ENCODE measurements at places on chromosomes 6 and 20.
A peak's percentile ranks its signal among the peaks of the same experiment; 100 is the strongest.

- H3K4me3 ChIP-seq, result no peak overlapping the region
- no peaks in the 10 kb centered on the region for H3K4me1 ChIP-seq
- no peaks in the 10 kb centered on the region for H3K36me3 ChIP-seq
- DNase-seq, result no peak
Measured at GRCh38 chr20:39291301-39291700, 329.2 kb downstream of the DHX35 start.

DNA sequence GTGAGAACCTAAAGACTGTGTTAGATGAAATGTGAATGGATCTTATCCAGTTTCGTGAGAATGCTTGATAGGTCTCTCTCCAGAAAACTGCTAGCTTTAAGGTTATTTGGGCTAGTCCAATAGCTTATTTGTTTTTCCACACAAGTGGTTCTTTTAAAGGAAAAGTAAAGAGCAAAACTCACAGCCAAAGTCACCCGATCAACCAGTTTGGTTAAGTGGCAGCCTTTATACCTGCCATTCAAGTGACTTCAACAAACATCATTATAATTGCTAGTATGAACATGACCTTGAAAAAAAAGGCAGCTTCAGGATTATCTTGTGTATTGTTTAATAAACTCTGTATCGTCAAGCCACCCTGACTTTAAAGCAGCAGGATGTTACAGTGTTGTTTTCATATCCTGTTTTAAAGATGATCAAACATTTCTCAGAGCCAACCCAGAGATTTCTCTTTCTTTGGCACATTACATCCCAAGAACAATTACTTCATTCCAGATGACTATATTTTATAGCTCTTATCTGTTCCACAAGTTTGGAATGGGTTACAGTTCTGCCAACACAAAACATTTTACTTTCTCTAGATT lies 253.4 kb downstream of the EPHA7 start:
- no peaks in the 10 kb centered on the region for H3K4me1 ChIP-seq
- no peak overlapping the region for H3K27ac ChIP-seq
- no peak overlapping the region for H3K4me3 ChIP-seq
- H3K36me3 ChIP-seq, result no peaks in the 10 kb centered on the region
- H3K27me3 ChIP-seq, result no peaks in the 10 kb centered on the region
- DNase-seq, result no peak

DNA sequence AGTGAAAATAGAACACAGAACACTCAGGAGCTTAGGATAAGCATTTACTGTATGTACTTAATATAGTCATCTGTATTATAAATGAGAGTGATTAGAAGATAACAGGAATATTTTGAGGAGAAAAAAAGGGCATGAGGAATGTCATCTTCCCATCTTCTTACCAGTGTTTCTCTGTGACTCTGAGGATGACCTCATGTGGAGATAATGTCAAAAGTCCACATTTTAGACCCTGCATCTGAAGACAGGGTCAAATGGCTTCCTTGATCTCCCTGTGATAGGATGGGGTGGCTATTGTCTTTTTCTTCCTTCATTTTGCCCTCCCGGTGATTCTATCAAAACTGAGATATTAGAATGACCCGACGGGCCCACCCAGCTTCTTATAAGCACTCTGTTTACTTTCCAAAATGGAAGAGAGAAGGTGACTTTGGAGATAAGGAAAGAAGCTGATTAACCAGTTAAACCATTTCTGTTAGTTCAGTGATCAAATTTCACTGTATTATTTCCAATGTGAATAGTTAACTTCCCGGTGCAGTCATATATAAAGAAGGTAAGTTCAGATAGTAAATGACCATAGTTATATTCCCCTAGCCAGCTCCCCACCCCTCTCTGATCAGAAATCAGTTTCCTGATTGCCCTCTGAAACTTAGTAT lies 115.7 kb upstream of the SALL4 start:
- no peaks in the 10 kb centered on the region for H3K27me3 ChIP-seq
- H3K4me1 ChIP-seq, result no peaks in the 10 kb centered on the region
- no peaks in the 10 kb centered on the region for H3K36me3 ChIP-seq
- DNase-seq, result no peak
- H3K4me3 ChIP-seq, result no peak overlapping the region

GRCh38 chr6:165049362-165049761 lies 260.0 kb downstream of the C6orf118 start:
- peak; percentile 40 for DNase-seq
- H3K4me3 ChIP-seq, result no peak overlapping the region
- no peaks in the 10 kb centered on the region for H3K36me3 ChIP-seq
- H3K4me1 ChIP-seq, result no peaks in the 10 kb centered on the region
- H3K27me3 ChIP-seq, result no peaks in the 10 kb centered on the region
- H3K27ac ChIP-seq, result no peak overlapping the region

DNA sequence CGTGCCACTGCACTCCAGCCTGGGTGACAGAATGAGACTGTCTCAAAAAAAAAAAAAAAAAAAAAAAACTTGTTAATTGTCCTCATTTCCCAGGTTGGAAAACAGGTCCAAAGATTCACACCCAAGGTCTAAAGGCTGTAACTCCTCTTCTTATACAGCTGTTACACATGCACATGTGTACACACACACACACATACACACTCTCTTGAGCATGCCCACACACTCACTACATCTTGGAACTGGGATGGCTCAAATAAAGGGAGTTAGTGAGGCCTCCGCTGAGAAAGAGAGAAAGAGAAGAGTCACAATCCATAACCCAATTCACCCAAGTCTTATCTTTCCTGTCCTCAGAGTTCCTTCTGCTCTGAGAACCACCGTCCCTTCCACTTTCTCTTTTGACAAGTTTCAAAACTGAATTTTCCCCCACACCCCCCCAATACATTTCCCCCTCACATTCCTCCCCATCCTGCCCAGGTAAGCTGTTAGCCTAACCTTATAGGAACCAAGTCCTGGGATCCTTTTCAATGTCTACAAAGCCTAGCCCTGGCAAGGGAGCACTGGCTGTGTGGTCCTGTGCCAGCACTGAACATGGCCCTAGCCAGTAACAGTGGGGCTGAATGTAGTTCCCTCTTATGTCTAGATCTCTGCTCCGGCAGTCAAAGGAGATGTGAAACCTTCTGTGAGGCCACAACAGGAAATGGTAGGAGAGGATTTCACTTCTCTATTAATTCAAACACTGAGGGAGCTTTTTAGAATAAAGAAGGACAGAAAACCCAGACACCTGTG lies 3.2 kb upstream of the HLA-DMB start:
- peaks cover 84% of the 10 kb centered on the region for H3K4me1 ChIP-seq
- no peaks in the 10 kb centered on the region for H3K27me3 ChIP-seq
- H3K36me3 ChIP-seq, result no peaks in the 10 kb centered on the region
- H3K4me3 ChIP-seq, result peak overlapping the region; percentile 77

GRCh38 chr6:9494864-9495263 lies 920.0 kb downstream of the TFAP2A start:
- H3K36me3 ChIP-seq, result no peaks in the 10 kb centered on the region
- H3K27me3 ChIP-seq, result no peaks in the 10 kb centered on the region
- no peak for DNase-seq
- no peak overlapping the region for H3K4me3 ChIP-seq
- no peaks in the 10 kb centered on the region for H3K4me1 ChIP-seq

GRCh38 chr6:165805636-165806035 lies 142.6 kb upstream of the PDE10A start:
- no peaks in the 10 kb centered on the region for H3K4me1 ChIP-seq
- H3K4me3 ChIP-seq, result no peak overlapping the region
- DNase-seq, result no peak

DNA sequence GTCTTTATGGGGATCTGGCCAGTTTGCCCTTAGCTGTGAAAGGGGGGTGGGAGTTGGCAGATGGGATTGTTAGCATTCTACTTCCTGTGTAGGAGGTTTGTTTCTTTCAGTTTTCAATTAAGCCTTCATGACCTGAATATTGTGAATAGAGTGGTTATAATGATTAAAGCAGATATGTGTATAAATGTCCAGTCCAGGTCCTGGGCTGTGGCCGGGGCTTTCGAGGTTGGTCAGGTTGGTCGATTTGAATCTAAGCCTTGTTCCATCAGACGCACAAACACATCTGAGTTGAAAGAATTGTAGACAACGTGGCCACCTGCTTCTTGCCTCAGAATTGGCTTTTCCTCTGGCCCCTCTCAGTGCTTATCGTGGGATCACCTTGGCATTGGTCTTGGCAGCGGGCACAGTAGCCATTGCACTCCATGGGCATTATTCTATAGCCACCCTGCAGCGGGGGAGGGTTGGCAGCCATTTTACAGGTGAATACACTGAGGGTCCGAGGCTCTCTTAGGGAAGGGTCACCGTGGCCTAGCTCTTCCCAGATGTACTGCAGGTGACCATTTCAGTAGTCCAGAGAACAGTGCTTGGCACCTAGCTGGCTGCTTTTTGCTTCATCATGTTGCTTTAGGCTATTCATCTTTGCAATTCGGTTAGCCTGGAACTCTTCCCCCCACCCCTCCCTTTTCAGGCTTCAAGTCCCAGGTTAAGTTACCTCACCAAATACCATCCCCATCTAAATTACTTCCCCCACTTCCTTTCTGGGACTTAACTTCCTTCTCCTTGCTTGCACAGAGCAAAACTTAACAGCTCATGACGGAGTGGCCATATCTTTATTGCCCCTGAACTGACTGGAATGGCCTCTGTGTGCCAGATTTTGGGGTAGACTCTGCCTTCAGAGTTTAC lies 1.1 kb downstream of the RNF114 start:
- peaks cover 59% of the 10 kb centered on the region for H3K4me1 ChIP-seq
- DNase-seq, result no peak
- peak overlapping the region; percentile 94 for H3K27ac ChIP-seq
- peak overlapping the region; percentile 98 for H3K4me3 ChIP-seq
- H3K27me3 ChIP-seq, result no peaks in the 10 kb centered on the region

DNA sequence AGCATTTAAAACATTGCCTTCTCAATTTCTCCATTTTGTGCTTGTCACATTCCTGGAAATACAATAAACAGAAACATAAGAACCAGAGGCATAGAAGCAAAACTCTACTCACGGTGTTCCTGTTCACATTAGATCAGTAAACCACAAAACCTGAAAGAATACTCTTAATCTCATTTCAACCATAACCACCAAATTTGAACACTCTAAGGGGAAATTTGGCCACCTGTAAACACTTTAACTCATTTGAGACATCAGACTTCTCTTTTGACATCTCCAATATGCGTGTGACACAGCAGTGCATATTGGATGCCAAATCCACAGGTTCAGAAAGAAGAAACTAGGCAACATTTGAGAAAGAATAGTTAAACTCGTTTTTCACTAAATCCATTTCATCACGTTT lies 153.8 kb upstream of the IRAK1BP1 start:
- H3K27me3 ChIP-seq, result no peaks in the 10 kb centered on the region
- no peaks in the 10 kb centered on the region for H3K4me1 ChIP-seq
- H3K27ac ChIP-seq, result no peak overlapping the region
- DNase-seq, result no peak

- no peak overlapping the region for H3K27ac ChIP-seq
- no peaks in the 10 kb centered on the region for H3K36me3 ChIP-seq
- H3K27me3 ChIP-seq, result no peaks in the 10 kb centered on the region
- H3K4me1 ChIP-seq, result peaks cover 5% of the 10 kb centered on the region
- DNase-seq, result no peak
Measured at GRCh38 chr6:113362301-113363047, 494.7 kb upstream of the MARCKS start.

DNA sequence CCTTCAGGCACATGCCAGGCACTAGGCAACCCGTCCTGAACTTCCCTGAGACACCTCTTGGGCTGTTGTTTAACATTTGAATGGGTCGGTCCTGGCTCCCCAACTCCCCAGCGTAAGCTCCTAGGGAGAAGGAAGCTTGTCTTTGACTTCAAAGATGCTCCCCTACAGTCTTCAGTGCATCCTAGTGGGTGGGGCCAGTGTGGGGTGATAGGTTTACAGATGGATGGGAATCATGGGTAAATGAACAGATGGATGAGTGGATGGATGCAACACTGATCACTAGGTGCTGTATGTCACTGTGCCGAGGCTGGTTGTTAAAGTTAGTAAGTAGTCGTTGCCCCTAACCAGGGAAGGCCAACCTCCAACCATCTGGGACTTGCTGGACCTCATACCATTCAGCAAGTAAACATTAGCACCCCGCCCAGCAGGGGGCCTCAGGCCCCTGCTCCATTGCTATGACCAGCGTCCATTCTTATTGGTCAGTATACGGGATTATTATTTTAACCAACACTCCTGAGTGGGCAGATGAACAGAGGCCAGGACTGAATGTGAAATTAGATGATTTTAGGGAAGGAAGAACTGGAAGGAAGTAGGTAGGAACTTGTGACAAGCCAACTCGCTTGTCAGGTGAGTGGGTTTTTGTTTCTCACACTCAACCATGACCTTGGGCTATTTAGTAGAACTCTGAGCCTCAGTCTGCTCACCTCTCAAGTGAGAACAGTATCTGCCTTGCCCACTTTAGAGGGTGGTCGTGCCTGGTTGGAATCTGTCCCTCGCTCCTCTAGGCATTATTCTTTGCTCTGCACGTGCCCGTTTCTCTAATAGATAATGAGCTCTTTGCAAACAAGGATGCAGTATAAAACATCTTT lies 82.9 kb upstream of the FOXP4 start:
- H3K36me3 ChIP-seq, result no peaks in the 10 kb centered on the region
- H3K4me3 ChIP-seq, result no peak overlapping the region
- H3K27ac ChIP-seq, result no peak overlapping the region
- H3K4me1 ChIP-seq, result no peaks in the 10 kb centered on the region
- DNase-seq, result peak; percentile 37
- H3K27me3 ChIP-seq, result peaks cover 39% of the 10 kb centered on the region

Measured in activated naive CD8-positive, alpha-beta T cell treated with anti-CD3 and anti-CD28 coated beads, Interleukin-2, amount 50 U/mL, for 24 hours (primary cell).